Epithelial cell of proximal tubule (primary cell): ENCODE measurements at places on chromosomes 2 and 18.

DNA sequence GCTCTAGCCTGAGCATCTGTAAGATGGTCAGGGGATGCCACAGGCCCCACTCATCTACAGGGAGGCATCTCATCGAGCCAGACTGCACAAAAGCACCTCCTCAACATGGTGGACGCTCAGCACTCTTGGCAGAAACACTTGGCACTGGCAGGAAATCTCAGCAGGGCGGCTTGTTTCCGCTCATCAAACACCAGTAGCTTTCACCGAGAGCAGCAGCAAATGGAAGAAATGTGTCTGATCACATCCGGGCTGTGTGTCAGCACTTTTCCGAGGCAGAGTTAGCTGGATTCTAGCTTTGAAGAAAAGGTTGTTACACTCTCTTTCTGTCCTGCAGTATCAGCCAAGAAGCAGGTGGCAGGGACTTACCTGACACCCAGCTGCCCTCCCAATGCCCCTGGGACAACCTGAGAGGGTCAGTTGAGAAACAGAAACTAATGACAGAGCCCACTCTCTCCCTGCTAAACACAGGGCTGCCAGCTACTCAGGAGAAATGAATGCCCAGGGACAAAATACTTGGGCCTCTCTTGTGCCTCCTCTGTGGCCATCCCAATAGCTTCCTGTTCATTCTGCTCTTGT is 68.9 kb upstream of the FZD7 start:
- DNase-seq = no peak

DNA sequence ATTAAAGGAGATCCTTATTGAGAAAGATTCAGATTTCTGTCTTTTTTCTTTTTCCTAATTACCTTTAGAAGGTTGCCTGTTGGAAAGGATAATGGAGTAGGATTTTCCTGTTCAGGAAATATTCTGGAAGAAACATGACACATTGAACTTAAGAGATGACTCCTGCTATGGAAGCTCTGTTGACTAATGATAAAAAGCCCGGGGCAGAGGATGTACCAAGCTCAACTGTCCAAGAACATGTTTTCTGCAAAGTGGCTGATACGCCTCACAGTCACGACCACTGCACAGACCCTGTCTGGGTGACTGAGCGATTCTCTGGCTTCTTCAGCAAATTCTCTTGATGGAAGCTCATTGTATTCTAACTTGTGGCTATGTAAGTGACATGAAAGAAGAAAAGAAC is 86.2 kb upstream of the THOC1 start:
- no peak for DNase-seq

DNA sequence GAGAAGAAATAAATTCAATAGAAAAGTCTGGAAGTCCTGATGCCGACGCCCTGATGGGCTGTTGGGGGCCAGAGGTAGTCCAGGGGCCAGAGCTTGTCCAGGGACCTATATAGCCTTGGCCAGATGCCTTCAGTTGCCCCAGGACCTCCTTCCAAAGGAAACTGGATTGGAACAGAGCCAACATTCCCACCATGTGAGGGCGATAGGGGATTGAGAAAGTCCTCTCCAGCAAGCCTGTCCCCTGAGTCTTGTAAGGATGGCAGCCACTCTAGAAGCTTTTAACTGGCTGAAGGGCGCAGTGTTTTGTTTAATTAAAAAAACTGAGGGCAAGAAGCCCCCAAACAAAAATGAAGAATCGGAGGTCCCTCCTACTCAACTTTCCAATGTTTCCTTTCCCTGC is 54.9 kb upstream of the CDCA7 start:
- DNase-seq = no peak

DNA sequence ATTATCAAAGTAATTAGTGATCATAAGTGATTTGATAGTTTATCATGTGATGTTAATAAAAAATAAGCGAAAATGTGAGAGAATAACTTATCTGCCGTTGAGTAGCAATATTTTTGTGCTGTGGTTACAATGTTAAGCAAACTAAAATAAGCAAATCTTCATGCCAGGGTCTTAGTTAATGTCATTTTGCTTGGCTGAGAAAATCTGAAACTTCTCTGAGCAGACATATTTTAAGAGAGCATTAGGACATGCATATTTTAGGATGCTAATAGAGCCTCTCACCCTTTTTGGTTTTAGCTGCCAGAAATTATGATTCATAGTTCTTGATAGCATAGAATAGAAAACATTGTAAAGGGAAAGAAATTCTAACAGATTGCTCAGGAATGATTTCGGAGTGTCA is 233.5 kb upstream of the ZEB2 start:
- no peak for DNase-seq

- no peak for DNase-seq
These were observed 19.1 kb downstream of the TRAK2 start for GRCh38 chr2:201432038-201432620.

GRCh38 chr2:97801028-97801427 is 87.7 kb downstream of the ZAP70 start:
- DNase-seq = no peak

- DNase-seq = no peak
These were observed 30.9 kb upstream of the RNF149 start for GRCh38 chr2:101339266-101339880.

DNA sequence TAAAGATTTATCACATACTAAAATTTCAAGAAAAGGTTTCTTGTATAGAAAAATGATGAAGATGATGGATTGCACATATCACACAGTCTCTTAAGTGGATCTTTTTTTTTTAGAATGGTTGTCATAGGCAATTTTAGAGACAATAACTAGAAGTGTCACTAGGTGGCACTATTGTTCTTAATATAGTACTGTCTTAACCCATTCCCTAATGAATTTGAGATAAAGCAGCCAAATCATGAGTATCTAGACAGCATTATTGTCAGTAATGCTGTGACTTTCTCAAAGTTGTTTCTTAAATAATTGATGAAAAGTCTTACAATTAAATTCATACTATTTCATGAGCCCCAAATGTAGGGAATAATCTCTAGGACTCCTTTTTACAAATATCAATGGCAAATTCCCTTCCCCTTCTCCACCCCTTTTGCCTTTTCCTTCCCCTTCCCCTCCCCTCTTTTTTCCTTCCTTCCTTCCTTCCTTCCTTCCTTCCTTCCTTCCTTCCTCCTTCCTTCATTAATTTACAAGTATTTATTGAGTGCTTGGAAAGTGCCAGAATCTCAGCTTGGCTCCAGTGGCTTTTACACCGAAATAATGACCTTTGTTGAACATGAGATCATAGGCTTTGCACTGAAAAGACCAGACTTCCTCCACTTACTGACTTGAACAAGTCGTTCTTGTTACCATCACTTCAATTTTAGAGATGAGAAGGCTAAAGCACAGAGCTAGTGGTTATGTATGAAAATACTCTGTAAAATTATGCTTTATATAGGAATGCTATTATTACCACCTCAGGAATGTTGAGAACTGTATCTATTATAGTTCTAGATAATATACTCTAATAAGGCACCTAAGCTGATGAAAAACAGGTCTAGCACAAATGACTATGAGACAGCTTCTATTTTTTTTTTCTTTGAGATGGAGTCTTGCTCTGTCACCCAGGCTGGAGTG is 19.8 kb downstream of the MYL12B start:
- DNase-seq = no peak

DNA sequence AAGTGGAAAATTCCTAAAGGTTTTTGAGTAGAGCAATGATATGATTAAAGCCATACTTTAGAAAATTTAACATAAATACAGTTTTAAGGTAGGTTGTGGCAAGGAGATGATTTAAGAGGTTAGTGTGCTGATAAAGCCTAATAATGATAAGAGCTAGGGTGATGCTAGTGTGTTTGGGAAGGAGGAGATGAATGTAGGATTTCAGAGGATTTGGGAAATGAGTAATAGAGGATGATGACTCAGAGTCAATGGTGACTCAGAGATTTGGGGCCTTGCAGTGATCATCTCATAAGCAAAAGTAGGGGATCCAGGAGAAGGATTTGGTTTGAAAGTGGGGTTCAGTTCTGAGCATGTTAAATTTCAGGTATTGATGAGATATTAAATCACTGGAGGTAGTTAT is 23.3 kb downstream of the STAMBP start:
- no peak for DNase-seq

GRCh38 chr2:101238930-101239759 is 13.5 kb upstream of the CNOT11 start:
- DNase-seq = peak; percentile 81

GRCh38 chr18:2983296-2983695 is 29.6 kb downstream of the LPIN2 start:
- DNase-seq = no peak
